ENCODE measurements at places on chromosomes 3 and 15.

DNA sequence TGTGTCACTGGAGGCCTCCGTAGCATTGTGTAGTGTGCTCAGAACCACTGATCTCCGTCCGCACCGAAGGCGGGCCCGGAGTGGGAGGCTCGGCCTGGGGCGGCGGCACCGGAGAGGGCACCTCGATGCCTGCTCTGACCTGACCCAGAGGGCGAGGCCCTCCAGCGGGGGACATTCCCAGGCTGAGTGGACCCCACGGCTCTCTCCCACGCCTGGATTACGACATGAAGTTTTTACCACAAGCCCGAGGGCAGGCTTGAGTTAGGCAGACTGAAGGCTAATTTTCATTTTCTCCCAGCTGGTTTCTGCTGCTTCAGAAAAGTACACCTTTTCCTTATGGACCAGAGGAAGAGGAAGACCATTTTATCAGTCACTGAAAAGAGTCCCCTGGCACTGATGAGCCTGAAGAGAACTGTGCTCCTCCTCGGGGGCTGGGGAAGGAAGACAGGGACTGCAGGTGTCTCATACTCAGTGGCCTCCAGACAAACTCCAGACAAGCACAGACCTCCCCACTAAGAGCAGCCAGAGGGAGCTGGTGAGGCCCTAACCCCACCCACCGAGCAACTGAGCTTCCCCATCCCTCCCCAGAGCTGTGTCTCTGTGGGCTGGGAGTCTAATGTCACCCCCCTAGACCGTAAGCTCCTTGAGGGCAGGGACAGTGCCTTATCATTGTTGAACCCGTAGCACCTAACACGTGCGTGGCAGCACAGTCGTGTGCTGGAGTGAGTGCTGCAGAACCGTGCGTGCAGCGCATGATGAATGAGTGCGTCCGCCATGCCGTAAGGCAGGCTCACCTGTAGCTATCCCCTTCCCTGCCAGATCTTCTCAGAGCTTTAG, 74.5 kb upstream of the BLM start:
- no peak for DNase-seq

GRCh38 chr15:90638201-90638691, 78.9 kb upstream of the BLM start:
- no peak for DNase-seq

- DNase-seq = no peak
Measured at GRCh38 chr15:32936283-32936918, 218.6 kb downstream of the GREM1 start.

- no peak for DNase-seq
Measured at GRCh38 chr3:52784931-52785590, 7.7 kb downstream of the ITIH1 start.

- no peak for DNase-seq
Measured at GRCh38 chr3:143693506-143693905, 154.8 kb downstream of the SLC9A9 start.

DNA sequence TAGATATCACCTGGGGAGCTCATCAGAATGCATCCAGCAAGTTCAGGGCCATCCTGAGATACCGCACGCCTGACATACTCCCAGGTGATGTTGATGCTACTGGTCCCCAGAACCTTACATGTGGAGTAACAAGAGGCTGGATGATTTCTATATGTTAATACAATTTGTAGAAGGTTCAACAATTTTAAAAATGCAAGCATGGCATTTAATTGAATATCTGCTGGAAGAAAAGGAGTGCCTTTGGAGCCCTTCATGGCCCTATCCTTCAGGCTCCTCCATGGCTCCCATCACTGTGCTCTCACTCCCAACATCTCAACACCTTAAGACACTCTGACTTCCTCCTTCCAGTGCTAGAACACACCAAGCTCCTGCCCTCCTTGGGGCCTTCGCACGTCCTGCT, 36.6 kb downstream of the LMCD1 start:
- no peak for DNase-seq

DNA sequence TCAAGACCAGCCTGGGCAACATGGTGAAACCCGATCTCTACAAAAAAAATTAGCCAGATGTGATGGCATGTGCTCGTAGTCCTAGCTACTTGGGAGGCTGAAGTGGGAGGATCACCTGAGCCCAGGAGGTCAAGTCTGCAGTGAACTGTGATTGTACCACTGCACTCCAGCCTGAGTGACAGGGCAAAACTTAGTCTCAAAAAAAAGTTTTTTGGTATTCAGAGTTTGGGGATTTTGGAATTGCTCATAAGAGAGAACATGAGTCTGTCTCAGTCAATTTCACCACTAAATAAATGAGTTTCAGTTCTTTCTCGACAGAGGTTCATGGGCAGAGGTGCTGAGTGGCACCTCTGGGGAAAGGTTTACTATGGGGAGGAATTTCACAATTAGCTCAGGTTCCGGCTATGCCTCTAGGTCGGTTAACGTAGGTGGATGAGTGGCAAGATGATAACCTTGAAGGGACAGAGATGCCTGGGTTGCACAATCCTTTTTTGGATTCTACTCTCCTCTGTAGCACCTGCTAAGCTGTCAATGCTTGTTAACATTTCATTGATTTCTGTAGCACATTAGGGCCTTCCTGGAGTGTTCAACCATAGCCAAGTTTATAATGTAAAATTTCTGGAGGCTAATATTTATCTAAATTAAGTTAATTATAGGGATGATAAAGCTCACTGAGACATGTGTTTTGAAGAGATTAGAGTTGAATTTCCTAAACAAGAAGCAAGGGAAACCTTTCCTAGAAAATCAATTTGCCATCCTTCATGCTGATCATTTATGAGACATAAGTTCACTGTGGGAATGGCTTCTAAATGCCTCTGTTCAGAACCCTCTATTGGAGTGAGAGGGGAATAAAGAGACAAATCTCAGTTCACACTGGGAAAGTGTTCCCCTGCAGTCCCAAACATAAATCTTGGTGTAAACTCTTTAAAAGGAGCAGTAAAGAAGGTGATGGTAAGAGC, 37.4 kb upstream of the DCP1A start:
- DNase-seq = no peak

GRCh38 chr15:99181545-99181971, 67.8 kb downstream of the TTC23 start:
- no peak for DNase-seq

DNA sequence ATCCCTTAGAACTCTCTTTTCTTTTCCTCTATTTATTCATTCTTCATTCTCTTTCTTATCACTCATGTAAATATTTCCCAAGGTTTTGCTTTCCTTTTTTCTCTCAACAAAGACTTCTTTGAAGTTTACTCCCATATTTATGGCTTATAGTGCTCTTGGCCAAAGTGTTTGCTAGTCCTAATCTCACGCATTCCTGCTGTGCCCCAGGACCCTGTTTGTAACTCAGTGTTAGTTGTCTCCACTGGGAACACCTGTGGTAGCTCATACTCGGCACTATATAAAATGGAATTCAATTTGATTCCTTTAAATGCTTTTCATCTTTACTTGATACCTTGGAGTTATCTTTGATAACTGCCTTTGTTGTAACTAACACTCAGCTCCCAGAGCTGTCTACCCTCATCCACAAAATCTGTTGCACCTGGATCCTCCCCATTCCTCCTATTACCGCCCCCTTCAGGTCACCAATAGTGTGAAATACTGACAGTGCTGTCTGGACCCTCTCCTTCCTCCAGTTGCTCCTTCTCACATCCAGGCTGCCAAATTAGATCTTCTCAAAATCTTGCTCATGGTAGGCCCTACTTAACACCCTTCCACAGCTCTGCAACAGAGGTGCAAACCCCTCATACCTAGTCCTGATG, 76.8 kb downstream of the TIGIT start:
- no peak for DNase-seq

DNA sequence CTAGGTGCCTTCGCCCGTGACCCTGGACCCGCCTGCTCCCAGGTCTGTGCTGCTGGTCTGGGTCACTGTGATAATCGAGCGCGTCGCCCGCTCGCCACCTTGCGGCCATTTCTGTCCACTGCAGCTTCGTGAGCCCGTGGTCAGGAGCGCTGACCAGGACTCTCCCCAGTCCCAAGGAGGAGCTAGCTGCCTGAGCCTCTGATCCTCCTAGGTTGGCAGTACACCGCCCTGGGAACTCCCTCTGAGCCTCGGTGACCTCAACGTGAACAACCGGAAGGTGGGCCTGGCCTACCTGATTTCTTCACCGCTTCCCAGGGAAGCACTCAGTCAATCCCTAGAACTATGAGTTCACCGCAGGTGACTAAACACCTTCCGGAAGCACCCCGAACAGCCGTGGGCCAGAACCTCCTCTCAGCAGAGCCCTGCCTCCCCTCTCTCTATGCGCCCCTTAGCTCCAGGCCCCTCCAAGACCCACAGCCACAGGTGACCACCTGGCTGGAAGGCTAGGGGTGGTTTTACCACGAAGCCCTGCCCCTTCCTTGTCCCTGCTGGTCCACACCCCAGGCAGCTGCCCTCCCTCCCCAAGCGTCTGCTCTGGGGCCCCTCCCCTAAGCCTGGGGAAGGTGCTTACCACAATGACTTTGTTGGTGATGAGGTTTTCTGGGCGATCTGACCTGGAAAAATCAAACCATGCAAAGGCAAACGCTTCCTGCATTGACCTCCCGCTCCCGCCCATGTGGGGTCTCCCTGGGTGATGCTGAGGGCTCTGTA, 9.7 kb downstream of the PLA2G4D start:
- peak; percentile 38 for DNase-seq

GRCh38 chr3:170364965-170365364, 7.5 kb downstream of the SKIL start:
- DNase-seq = no peak

DNA sequence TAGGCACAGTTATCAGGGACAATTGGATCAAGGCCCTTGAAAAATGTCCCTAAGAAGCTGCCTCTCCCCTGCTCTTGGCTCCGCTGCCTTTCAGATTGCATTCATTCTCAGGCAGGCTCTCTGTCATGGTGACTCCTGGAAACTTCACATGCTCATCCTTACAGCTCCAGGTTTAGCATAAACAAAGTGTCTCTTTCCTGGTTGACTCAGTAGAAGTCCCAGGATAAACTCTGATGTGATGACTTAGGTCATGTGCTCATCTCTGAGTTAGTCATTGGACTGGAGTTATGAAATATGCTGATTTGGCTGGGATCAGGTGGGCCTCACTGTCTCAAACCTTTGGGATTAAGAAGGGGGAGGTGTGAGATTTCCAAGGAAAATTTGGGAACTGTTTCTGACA, 243.8 kb downstream of the ZNF621 start:
- no peak for DNase-seq

GRCh38 chr3:66276705-66277274, 56.0 kb downstream of the SLC25A26 start:
- DNase-seq = peak; percentile 47

DNA sequence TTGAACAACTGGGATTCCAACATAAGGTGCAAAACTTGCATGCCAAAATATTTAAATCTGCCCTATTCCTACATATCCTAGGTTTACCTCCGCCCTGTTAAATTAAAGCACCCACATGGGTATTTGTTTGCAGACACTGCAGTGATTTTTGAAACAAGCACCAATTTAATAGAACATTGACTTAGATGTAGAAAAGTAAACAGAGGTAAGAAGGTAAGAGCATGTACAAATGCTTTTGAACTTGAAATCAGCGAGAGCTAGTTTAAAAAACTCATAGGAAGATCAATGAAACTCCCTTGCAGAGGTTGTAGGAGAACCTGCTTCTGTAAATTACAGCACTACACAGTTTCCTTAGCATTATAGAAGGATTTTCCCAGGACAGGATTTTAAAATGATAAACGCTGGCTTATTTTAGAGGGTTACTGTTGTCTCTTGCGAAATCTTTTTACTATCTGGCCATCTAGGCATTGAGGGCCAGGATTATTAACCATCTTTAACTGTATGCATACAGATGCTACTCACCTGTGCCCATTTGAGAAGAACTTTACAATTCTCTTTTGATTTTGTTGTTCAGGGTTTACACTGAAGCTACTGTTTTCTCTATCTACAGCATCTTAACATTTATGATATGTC, 284.8 kb downstream of the FEZF2 start:
- no peak for DNase-seq

DNA sequence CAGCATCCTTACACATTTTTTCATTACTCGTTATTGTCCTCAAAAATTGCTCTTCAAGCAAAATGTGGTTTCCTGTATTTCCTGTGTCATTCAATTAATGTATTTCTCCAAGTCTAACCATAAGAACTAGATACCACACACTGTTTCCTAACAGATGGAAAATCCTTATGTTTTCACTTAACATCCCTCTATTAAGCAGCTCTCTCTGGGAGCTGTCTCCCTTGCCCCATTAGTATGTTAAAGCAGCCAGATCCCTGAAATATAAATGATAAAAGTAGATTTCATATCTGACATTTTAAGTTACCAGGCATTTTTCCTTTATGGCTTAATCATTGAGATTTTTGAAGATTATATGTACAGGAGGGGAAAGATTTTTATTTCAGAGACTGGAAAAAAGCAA, 15.9 kb downstream of the PFN2 start:
- DNase-seq = no peak

DNA sequence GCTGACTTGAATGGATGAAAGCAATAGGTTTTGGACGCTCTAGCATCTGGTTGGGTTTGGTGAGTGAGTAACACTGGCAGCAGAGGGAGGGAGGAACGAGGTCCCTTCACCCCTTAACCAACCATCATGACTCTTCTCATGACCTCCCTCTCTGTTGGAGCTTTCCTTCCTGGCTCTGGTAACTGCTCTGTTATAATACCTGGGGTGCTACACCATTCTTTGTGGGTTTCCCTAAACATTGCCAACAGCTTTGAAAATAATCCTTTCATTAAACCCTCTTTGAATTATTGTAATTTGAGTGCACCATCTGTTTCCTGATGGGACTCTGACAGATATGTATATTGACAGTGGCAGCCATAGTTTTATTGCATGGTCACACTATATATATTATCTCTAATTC, 146.2 kb upstream of the PTPRG start:
- no peak for DNase-seq

GRCh38 chr3:133576169-133576568, 2.7 kb downstream of the CDV3 start:
- no peak for DNase-seq

GRCh38 chr3:116423374-116423773, 21.9 kb downstream of the LSAMP start:
- no peak for DNase-seq

GRCh38 chr15:74906067-74906449, 593 bp downstream of the FAM219B start:
- DNase-seq = no peak

DNA sequence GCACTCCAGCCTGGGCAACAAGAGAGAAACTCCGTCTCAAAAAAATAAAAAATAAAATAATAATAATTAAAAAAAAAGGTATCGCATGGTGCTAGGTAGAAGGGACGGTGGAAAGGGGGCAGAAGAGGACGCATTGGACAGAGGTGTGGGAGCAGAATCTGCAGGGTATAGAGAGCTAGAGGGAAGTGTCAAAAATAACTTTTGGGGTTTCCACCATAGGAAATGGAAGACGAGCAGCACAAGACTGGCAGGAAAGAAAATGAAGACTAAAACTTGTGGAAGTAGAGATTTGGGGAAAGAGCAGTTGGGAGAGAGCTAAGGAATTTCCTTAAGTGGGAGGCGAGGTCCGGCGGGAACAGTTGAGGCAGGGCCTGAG, 585 bp upstream of the MKRN2 start:
- DNase-seq = no peak

GRCh38 chr3:160400030-160400701, 716 bp downstream of the SMC4 start:
- DNase-seq = peak; percentile 37
